ENCODE measurements at places on chromosomes 2 and 18.

- DNase-seq, result no peak
Observed at GRCh38 chr2:53787614-53788289, 908 bp downstream of the ERLEC1 start.

DNA sequence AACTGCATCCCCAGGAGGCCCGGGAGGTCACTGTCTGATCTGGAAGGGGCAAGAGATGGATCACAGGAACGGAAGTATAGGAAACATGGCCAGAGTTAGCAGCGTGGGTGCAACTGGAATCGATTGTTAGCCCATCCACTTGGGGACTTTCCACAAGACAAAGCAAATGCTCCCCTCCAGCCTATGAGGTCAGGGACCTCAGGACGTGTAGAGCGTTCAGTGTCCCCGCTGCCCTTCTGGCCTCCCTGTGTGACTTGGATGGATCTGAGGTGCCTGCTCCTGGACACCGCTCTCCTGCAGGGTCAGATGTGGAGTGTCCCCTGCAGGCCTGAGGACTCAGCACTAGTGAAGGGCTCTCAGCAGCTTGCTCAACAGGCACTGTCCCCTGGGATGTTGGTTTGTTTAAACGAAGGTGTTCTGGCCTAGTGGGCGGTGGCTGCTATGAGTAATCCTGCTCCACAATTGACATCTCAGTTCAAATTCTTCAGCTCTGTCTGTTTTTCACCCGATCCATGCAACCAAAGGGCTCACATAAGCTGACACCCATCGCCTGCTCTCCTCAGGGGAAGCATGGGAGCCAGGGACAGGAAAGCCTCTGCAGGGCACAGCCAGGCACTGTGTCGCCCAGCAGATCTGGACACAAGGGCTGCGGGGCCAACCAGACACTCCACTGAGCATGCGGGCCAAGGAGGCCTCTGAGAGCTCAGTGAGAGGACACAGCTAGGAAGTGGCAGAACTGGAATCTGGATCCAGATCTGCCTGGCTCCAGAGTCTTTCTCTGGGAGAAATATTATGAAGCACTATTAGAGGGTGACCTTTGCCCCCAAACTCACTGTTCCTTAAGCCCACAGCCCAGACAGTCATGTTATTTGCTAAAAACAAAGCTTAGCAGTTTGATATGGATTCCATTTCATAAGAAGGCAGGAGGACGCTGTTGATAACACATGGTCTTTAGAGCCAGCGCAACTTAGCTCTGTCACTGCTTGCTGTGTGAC, 78.5 kb downstream of the RHOB start:
- DNase-seq, result no peak

GRCh38 chr2:38508311-38509039, 94.3 kb downstream of the HNRNPLL start:
- peak; percentile 53 for DNase-seq

DNA sequence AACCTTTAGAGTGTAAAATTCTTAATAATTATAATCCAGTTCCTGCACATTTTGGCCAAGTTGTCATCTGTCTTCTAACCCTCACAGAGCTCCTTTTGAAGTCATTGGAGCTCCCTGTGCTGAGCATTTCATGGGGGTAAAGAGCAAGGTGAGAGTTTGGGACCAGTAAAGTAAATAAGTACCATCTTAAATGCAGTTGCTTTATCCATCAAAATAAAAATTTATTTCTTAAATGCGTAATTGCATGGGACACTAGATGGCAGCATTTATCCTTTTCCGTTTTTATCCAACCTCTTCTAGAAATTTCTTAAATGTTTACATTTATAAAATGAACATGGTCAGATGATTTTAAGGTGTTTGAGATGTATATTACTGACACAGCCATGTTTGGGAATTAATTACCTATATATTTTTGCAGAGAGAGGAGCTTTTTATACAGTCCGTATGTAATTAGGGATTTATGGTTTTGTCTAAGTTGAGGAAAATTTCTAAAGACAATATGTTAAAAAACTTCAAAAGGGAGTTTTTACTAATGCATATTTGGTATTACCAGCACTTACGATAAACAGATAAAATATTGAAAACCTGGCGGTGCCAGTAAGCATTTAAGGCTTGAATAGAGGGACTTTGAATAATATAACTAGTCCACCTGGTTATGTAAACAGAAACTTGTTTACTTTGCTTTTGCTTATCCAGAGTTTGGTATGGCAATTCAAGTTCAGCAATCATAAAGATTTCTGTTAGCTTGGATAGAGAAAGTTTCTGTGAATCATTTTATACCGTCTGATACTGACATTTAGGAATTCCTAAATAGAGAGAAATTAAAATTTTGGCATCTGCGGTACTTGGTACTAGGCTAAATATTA, 54.5 kb downstream of the ACSL3 start:
- DNase-seq, result no peak

GRCh38 chr2:66553370-66553769, 118.4 kb downstream of the MEIS1 start:
- DNase-seq, result peak; percentile 58

DNA sequence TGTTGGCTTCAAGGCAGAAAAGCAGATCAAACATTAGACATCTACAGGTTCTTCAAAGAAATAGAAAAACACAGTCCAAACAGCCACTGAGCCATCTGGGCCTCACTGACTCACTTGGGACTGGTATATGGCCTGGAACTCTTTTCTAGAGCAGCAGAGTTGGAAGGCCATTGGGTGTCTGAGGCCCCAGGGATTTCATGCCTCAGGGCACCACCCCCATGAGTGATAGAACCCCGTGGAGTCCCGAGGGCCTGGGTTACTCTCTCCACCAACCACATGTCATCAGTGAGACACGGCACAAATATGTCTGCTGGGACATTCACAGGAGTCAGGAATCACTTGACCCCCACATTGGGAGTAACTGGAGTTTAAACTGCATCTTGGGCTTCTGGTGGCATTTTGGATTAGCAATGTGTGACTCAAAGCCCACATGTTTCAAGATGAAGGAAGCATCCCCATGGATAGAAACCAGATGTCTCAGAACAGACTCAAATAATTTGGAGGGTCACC, 44.0 kb downstream of the CAPN13 start:
- no peak for DNase-seq

DNA sequence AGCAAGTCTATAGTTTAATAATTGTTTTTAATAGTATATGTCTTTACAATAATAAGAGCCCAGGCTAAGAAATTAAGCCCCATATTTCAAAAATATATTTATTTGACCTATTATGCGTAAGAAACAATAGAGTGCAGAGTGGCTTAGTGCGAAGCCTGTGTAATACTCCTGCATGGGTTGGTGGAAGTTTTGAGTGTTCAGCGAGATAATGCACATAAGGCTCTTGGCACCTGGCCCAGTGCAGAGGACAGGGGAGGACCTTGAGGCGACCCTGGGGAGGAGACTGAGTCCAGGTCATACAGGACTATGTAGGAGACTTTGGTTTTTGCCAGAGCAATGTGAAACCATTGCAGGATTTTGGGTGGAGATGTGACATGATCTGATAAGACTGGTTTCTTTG, 132.4 kb upstream of the ST6GAL2 start:
- no peak for DNase-seq

DNA sequence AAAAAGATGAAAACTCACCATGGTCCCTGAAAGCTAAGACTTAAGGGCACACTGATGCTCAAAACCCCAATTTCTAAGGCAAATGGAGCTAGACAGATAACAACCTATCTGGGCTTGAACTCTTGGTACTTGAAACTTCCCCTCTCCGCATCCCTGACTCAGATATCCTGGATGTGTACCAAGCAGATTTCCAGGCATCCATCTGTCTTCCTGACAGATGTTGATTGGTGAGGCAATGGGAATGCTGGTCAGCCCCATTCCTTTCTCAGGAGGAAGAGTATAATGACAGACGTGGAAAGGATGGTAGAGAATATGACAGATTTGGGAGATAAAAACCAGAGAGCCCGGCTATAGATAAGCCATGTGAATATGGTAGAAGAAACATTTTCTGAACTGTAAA, 69.2 kb downstream of the ADD2 start:
- no peak for DNase-seq

DNA sequence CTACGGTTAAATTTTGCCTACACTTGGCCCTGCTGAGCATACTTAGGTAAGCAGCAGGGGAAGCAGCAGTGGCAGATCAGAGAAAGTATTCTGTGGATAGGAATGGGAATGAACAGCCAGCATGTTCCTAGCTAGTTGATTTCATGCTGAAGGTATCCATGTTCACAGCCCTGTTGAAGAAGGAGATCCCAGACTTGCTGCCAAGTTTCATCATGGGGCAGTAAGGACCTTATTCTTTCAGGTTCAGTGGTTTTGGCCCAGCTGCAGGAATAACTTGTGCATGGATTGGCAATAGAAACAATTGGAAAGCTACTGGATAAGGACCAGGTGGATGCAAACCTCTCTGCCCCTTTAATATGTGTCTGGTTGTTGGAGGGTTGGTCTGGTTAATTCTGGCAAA, 98.2 kb upstream of the TMEM178A start:
- no peak for DNase-seq

DNA sequence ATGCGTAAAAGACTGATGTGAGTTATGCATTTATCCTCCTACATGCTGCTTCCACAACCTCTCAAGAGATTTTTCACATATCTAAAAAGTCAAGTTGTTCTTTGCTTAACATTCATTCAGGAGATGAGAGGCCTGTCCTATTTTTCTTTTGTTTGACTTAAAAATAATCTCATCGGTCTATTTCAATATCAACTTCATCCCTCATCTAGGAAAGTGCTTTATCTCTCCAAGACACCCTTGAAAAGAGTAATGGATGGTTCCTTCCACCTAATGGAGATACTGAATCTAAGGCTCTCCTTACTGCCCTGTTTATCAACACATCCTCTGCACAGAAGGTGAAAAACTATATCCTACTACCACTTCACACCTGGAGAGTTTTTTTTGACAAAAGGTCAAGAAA, 2.4 kb downstream of the NFE2L2 start:
- no peak for DNase-seq

DNA sequence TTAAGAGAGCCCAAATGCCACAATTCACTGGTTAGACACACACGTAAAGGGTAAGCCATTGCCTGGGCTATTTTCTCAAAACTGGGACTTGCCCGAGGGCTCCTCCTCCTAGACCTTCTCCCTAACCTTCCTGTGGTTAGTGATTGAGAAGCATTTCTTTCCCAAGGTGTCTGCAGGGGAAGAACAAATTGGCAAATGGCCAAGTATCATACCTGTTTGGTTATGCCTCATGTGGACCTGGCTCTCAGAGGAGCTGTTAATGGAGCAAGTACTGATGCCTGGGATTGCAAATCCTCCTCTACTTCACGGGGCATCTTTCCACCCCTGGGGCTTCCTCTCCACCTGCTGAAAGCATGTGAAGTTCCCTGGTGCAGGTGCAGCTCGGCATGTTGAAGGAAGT, 187.5 kb upstream of the CYRIA start:
- no peak for DNase-seq
